Cortex of kidney (tissue), 1 donor: ENCODE measurements at places on chromosomes 4 and X.

GRCh38 chrX:49947781-49948180, 25.4 kb downstream of the CLCN5 start:
- no peak for DNase-seq

GRCh38 chr4:56871371-56871866, 36.3 kb upstream of the REST start:
- no peak for DNase-seq

DNA sequence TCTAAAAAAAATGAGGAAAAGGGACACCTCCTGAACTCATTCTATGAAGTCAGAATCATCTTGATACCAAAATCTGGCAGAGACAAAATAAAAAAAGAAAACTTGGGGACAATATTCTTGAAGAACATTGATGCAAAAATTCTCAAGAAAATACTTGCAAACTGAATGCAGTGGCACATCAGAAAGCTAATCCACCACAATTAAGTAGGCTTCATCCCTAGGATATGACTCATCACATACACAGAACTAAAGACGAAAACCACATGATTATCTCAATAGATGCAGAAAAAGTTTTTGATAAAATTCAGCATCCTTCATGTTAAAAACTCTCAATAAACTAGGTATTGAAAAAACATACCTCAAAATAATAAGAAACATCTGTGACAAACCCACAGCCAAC, 98.3 kb downstream of the FAM47B start:
- DNase-seq = no peak

DNA sequence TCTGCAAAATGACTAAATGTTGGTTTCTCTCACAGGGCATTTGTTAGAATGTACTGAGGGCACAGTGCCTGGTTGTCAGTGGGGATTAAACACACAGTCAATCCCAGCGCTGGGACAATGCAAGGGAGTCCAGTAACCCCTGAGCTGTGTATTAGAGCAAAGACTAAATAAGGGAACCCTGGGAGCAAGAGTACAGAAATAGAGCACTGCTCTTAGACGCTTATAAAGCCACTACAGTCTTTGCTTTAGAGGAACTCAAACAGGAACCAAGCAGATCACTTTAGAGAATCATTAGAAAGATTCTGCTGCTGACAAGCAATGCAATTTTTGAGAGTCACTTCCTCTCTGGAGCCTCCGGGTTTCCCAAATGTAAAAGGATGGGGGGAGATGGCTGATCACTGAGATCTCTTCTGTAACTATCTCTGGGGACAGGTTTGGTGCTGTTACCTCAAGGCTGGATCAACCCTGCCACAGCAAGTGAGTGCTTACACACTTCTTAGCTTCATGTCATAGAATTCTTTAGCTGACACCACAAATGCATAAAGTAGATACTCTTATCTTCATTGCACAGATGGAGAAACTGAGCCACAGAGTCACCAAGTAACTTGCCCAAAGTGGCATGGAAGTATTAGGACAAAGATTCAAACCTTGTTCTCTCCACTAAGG, 137.8 kb upstream of the CPEB2 start:
- no peak for DNase-seq

DNA sequence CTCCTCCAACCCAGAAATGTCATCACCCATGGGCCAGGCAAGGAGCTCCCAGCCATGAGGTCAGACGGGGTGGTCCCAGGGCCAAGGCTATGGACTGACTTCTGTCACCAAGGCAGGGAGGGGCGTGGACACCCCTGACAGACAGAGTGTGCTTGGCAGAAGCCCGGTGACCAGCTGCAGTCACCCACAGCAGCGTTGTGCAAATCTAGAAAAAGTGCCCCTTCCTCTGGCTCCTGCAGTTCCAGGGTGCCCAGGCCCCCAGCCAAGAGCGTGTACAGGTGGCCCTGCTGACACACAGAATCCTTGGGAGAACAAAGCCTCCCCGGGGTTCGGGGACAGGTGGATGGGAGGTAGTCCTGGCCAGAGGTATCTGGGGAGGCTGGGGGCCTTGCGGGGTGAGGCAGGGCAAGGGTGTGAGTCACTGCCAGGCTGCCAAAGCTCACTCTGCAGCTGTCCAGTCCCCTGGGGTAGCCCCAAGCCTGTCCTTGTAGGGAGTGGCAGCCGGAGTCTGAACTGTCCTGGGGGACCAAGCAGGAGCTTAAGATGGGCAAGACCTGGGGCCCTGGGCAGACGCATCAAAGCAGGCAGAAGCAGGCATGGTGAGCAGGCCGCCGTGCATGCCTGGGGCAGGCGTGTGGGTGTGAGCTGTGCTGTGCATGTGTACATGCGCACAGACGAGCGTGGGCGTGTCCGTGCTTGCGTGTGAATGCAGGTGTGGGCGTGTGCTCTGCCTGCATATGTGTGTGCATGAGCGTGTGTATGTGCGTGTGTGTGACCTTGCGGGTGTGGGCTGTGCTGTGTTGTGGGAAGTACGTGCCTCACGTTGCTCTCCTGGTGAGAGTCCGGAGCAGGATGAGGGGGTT, 3.3 kb downstream of the MYL5 start:
- DNase-seq = no peak

GRCh38 chr4:66416425-66416824, 746.1 kb upstream of the EPHA5 start:
- no peak for DNase-seq

DNA sequence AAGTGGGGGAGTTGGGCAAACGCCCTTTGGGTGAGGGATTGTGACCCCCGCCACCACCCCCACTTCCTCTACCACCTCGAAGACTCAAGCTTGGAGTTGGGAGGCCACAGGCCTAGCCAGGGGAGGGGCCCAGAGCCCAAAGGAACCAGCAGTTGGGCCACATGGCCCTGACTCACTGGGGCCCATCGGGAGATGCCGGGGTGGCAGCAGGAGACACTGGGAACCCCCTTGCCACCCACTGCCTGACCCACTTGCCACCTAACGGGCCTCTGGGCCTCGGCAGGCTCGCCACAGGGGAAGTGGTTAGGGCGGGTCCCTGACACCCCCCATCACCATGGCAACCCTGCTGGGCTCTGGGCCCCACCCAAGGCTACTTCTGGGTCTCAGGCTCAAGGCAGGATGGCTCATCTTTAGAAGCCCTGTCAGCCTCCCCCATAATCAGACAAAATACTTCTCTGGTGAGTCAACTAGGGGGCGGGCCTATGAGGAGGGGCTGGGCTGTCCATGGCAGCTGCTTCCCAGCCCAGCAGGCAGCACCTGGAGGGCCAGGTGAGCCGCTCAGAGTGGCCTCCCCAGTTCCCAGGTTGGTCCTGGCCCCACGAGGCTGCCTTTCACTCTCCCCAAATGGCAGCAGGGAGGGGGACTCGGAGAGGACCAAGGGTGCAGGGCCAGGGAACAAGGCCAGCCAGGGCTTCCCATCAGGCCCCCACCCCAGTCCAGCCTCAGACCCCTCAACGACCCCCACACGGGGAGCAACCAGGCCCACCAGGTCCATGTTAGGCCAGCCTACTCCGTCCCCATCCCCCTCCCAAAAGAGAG, 5.6 kb downstream of the FLNA start:
- DNase-seq = no peak

DNA sequence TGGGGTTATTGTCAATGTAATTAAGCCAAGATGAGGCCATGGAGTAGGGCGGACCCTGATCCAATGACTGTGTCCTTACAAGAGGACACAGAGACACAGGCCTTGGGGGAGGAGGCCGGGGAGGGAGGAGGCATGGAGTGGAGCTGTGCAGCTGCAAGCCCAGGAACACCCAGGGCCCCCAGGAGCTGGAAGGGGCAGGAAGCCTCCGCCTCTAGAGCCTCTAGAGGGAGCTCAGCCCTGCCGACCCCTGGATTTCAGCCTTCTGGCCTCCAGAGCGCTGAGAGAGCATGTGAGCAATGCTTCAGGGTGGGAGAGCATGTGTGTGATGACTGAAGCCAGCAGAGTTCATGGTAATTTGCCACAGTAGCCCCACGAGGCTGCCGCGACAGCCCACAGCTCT, 234.6 kb downstream of the AFAP1 start:
- no peak for DNase-seq

DNA sequence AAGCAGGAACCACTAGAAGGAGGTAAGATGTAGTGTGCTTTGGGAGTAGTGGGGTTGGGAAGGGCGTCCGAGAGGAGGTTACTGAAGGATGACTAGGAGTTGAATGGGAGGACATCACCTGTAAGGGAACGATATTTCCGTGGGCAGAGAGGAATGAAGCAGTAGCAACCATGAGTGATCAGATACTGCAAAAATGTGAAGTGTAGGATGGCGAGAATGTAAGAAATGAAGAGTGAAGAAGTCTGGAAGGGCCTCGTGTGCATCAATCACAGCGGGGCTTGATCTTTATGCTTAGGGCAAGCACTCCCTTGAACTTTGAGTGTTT, 594 bp downstream of the MSMO1 start:
- no peak for DNase-seq

DNA sequence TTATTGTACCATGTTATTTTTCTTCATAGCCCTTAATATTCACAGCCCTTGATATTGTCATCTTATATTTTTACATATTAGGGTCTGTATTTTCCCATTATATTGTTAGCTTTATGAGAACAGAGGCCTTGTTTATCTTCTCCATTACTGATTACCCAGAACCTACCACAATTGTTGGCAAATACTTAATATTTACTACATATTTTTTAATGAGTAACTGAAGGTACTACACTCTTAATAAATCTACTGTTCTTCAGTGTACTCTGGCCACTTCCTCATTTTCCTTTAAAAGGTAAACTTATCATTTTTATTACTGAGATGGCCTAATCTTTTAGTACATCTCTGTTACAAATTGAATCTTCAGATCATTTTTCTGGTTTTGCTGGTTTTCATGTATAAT, 133.5 kb downstream of the COL4A5 start:
- no peak for DNase-seq

- DNase-seq = no peak
Observed at GRCh38 chr4:48899432-48899749, 7.2 kb downstream of the OCIAD2 start.

DNA sequence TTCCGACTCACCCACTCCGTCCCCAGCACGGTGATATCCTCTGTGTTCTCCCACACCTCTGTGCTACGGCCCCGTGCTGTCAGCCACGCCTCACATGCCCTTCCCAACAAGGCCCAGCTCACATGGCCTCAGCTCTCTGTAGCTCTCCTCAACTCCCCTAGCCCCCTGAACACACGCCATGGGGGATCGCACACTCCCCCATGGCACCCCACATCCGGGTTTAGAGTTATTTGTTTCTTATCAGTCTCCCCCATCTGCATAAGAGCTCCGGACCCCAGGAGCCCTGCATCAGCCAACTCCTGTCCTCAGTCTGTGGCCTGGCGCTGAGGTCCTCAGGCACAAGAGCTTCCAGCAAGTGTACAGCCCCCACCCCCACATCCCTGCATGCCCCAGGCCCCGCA, 7.0 kb downstream of the C4orf50 start:
- no peak for DNase-seq
